ENCODE measurements at places on chromosomes 6 and 20.
A peak's percentile ranks its signal among the peaks of the same experiment; 100 is the strongest.

- no peak for DNase-seq
Measured at GRCh38 chr6:131356161-131356560, 216.9 kb upstream of the ARG1 start.

DNA sequence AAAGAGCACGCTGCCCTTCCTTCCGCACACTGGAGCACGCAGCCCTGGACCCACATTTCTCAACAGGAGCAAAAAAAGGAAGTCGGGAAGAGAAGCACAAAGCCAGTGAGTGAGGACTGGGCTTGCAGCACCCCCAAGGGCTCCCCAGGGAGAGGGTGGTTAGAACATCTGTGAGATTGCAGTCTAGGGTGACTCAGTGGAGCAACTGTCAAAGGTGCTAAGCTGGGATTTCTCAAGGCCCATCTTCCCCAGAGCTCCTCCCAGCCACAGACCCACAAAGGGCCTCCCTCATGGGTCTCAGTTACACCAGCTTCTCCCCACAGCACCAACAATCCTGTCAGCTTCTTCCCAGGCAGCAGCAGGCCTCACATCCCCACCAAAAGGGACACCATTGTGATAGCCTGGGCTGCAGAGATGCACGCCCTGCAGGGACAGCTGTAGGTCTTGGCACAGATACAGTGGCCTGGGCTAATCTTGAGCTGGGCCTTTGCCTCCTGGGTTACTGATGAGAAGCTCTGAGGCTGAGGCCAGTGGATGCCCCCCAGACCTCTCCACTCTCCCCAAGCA is 39.6 kb upstream of the CD93 start:
- DNase-seq, result peak; percentile 62

- DNase-seq, result peak; percentile 19
Measured at GRCh38 chr6:74611220-74611619, 594.6 kb downstream of the COL12A1 start.

- DNase-seq, result no peak
Measured at GRCh38 chr6:49855221-49855620, 11.1 kb downstream of the CRISP1 start.

DNA sequence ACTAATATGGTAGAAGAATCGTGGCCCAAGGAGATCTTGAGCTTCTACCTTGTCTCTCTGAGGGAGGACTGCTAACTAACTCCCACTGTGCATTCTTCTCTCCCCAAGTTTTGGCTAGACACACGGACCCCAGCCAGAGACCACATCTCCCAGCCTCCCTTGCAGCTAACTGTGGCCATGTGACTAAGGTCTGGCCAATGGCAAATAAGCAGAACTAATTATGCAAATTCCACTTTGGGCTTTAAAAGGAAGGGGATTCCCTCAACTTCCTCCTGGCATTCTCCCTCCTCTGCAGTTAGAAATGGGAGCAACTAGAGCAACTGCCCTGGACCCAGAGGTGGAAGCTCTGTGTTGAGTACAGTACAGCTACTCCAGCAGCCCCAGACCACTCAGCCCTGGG is 15.4 kb downstream of the BPIFA2 start:
- DNase-seq, result no peak

DNA sequence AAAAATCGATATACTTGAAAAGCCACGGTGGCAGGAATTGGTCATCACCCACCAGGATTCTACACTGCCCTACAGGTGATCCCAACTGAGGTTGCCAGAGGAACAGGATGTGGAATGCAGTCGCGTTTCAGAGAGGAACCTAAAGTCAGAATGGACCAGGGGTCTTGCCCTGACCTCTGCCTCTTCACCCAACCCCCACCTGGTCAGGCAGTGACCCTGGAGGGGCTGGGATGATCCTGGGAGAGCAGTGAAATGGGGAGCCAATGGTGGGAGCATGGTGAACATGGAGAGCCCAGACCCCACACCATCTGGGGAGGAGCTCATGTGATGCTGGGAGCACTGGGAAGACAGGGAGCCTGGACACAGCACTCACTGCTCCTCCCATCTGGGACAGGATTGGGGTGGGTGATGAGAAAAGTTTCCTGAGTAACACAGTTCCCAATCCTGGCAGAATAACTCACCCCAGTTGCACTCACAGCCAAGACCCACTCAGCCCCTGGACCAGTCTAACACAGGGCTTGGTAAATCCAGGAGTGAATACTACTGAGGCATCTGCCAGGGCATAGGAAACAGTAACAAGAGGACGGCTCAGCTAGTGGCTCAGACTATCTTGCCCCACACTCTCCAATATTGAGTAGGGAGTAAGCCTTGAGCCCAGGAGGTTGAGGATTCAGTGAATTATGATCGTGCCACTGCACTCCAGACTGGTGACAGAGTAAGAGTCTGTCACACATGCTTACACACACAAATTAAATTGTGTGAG is 1.7 kb upstream of the ULBP2 start:
- DNase-seq, result no peak

DNA sequence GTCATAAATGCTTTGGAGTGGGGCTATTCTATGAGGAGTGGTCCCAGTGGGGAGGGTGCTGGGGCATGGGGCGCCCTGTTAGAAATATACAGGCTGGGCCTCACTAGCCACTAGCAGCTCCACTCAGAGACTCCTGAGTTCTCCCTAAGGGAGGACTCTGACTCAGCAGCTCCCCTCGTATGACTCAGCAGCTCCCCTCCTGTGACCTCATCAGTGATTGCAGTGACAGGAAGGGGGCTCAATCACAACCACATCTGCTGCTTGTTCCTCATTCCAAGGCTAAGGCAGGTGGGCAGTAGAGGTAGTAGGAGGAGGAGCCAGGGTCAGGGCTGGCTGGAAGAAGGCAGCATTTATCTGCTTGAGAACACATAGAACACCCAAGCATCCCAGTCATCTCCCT is 73.7 kb downstream of the PRND start:
- peak; percentile 70 for DNase-seq

DNA sequence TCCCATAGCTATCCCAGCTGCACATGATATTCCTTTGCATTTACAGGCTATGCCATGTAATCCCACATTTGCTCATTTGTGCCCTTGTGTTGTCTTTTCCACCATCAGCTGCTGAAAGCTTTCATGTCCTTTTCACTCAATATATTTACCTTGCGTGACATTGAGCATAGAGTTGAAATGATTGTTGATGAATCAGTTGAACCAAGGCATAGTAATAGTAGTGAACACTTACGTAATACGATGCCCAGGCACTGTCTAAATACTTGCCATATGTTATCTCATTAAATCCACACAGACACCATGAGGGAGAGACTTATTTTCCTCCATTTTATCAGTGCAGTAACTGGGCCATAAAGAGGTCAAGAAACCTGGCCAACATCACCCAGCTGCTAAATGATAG is 13.1 kb downstream of the RNF8 start:
- peak; percentile 12 for DNase-seq

GRCh38 chr20:1319051-1319450 is 9.9 kb downstream of the SDCBP2 start:
- no peak for DNase-seq

DNA sequence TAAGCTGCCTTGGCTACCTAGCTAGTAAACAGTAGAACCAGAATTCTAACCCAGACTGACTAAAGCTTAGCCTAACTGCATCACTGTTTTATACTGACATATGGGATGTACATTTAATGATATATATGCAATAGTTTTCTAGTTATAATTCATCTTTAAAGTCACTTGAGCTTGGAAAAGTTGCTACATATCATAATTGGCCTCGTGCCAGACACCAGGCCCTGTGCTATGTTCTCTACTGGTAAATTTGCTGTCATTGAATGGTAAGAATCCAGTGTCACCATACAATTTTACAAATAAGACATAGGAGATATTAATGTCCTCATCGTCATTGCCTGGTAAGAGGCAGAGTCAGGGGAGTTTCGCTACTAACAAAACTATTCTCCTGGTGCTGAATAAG is 396.8 kb downstream of the CDKAL1 start:
- peak; percentile 22 for DNase-seq

DNA sequence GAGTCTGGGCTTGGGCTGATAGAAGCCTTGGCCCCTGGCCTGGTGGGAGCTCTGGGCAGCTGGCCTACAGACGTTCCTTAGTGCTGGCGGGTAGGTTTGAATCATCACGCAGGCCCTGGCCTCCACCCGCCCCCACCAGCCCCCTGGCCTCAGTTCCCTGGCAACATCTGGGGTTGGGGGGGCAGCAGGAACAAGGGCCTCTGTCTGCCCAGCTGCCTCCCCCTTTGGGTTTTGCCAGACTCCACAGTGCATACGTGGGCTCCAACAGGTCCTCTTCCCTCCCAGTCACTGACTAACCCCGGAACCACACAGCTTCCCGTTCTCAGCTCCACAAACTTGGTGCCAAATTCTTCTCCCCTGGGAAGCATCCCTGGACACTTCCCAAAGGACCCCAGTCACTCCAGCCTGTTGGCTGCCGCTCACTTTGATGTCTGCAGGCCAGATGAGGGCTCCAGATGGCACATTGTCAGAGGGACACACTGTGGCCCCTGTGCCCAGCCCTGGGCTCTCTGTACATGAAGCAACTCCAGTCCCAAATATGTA is 957 bp upstream of the VEGFA start:
- DNase-seq, result peak; percentile 4

- peak; percentile 45 for DNase-seq
Measured at GRCh38 chr6:137261761-137262160, 42.6 kb upstream of the IFNGR1 start.

- DNase-seq, result no peak
Measured at GRCh38 chr6:20441921-20442320, 40.2 kb downstream of the E2F3 start.

DNA sequence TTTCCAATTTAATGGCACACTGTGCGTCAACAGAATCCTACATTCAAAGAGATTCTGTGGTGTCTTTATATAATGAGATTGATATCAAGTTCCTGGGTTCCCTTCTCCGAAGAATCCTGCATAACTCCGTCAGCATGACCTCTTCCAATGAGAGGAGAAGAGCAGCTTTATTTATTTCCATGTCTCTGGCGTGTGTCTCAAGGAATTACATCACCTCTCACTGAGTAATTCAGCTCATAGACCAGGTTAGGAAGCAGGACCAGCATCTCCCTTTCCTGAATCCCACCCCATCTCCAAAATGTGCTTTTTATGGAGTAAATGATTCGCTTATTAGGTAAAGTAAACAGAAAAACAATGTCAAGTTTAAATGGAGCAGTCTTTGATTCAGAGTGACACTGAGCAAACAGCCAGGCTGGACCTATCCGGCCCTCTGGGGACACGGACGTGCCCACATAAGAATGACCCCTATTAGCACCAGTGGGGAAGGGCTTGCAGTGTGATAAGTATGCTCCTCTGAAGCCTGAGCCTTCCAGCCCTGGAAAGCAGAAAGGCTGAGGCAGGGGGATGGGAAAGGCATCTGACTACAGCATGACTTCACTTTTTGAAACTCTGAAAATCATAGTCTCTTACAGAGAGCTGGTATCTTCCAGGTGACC is 165.2 kb downstream of the CLIC5 start:
- DNase-seq, result no peak

DNA sequence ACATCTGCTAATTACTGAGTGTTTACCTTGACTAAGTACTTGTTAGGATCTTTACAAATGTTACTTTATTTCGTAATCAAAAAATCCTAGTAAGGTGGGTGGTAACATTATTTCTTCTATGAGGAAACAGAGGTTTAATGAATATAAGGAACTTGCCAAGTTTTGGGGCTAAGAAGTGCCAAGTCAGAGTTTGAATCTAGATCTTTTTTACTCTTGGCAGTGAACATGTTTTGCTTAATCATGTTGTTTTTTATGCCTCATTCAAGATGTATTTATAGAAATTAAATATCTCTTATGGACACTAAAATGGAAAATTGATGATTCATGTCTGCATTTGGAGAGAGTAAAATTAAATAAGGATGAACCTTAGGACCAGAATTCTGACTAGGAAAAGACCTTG is 393.7 kb downstream of the UTRN start:
- peak; percentile 72 for DNase-seq

DNA sequence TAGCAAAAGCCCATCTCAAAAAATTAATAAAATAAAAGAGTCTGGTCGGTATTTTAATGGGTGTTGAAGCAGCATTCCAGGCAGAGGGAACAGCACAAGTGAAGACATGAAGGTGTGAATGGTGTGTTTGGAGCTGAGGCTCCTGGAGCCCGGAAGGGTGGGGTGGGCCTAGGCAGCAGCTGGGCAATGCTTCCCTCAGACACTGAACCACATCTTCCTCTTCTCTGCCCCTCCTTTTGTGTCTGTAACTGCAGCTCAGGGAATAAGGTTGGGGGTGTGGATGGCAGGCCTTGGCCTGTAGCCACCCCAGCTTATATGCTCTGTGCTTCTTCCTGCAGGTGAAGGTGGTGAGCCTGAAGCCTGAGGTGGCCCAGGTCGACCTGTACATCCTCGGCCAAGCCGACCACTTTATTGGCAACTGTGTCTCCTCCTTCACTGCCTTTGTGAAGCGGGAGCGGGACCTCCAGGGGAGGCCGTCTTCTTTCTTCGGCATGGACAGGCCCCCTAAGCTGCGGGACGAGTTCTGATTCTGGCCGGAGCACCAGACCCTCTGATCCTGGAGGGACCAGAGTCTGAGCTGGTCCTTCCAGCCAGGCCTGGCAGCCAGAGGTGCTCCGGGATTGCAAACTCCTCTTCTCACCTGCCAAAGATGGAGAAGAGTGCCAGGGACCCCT is 26.6 kb downstream of the POFUT1 start:
- DNase-seq, result no peak

DNA sequence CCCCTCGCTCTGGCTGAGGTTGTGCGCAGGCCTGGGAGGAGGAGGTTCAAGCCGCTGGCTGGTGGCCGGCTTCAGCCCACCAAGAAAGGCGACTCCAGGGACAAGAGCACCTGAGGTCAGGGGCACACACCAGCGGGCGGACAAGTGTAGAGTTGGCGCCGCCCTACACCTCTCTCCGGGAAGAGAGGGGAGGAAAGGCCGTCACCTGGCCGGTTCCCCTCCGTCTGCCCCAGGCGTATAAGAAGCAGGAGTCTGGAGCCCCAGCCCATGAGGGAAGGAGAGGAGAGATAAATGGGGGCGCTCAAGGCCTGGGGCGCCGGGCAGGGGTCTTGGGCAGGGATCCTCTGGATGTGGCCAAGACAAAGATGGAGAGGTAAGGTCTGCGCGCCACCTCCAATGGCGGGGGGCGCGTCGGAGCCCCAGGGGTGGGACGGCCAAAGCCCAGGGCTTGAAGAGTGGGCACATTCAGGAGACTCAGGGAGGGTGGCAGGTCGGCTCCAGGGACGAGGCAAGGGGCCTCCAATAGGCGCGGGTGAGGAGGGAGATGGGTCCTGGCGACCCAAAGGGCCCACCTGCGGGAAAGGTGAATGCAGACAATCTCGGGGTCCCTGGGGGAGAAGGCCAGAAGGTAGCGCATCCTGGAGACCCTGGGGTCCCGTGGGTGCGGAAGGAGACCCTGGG is 826 bp downstream of the RIMS4 start:
- no peak for DNase-seq

GRCh38 chr20:22584522-22584921 is at the start of gene FOXA2:
FOXA2 (minus strand) TSS chr20:22584572; CDS start chr20:22584278, 294 bp downstream.
- no peak for DNase-seq

GRCh38 chr20:54995011-54995410 is 519.6 kb downstream of the DOK5 start:
- DNase-seq, result no peak

DNA sequence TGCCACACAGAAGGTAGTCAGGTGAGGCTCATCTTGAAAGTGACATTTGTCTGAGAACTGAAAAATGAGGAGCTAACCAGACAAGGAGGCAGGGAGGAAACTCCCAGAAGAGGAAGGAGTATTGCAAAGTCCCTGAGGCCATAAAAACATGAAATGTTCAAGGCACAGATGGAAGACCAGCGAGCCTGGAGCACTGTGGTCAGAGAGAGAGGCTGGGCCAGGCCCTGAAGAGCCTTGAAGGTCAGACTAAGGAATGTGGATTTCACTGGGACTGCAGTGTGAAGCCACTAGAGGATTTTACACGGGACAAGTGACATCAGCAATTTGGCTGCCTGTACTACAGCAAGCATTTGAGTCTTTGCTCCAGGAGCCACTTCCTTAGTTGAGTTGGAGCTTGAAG is 21.1 kb upstream of the TMEM181 start:
- no peak for DNase-seq

Data from adipocyte (in vitro differentiated cells).